ENCODE measurements at places on chromosomes 11 and 22. TPM values are rescaled to one million over a fixed set of nuclear protein-coding genes. Genes with fewer than 3 reads are reported as not detected.

The CCDC15 gene
- total RNA-seq: 5.8 TPM

The CALCA gene
- not detected for total RNA-seq

The GPHA2 gene
- not detected for total RNA-seq

The OR2AG1 gene
- not detected for total RNA-seq

The FAM180B gene
- not detected for total RNA-seq

The ROBO3 gene
- total RNA-seq: 5.4 TPM

The NXPE2 gene
- not detected for total RNA-seq

The SYT12 gene
- 1.1 TPM for total RNA-seq

The CRYBB3 gene
- total RNA-seq: not detected

- no peak for DNase-seq
Measured at GRCh38 chr11:104776501-104777170, 121.6 kb downstream of the CASP12 start.

- DNase-seq: peak; percentile 76
Measured at GRCh38 chr11:134639586-134640330, 227.7 kb upstream of the B3GAT1 start.

- no peak for DNase-seq
Measured at GRCh38 chr11:45801723-45802315, 3.1 kb upstream of the SLC35C1 start.

GRCh38 chr22:37233751-37234631 is 10.1 kb downstream of the RAC2 start:
- DNase-seq: no peak

DNA sequence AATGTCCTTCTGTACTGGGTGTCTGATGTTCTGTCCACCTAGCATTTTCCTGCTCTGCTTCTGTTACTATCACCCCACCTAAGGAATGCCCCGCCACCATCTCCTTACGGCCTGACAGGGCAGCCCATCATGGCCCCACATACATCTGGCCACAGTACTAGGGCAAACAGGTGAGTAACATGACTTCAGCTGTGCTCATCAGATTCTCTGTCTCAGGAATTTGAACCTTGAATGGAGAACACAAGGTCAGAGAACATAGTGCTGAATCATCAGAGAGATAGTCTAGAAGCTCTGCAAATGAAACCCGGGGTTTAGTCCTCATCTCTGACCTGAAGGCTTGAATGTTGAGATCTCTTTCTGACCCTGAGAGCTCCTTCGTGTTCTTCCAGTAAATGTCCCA is 32.4 kb downstream of the ZC3H12C start:
- peak; percentile 13 for DNase-seq

- no peak for DNase-seq
Measured at GRCh38 chr11:108512708-108513107, 14.5 kb upstream of the POGLUT3 start.

DNA sequence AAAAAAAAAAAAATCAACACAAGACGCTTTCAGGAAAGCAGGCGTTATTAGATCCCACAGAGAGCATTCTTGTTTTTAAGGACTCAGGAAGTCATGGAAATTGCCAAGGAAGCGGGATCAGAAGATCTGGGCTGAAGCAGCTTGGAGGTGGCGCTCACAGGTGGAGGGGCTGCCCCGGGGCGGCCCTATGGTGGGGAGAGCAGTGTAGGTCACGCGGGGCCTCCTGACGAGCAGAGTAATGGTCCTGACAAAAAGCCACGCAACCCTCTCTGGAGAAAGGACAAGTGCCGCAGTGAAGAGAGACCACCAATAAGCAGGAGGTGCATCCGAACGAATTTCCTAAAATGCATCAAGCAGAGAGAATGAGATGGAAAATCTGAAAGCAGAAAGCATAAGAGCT is 407.0 kb downstream of the BRD1 start:
- no peak for DNase-seq

DNA sequence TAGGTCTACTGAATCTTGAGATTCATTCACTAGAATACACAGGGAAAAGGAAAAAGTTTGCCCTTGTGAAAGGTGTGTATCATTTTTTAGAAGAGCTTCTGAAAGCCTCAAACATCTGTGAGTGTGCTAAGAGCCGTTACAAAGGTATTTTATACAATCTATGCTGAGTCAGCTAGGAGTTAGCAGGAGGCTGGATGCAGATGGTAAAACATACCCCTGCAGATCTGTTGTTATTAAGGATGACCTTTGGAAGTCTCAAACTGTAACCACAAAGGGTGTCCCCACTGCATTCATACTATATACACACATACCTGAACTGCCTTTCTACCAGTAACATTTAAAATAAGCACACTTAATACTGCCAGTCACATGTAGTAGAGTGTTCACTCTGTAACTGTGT is 8.4 kb upstream of the C11orf91 start:
- no peak for DNase-seq

DNA sequence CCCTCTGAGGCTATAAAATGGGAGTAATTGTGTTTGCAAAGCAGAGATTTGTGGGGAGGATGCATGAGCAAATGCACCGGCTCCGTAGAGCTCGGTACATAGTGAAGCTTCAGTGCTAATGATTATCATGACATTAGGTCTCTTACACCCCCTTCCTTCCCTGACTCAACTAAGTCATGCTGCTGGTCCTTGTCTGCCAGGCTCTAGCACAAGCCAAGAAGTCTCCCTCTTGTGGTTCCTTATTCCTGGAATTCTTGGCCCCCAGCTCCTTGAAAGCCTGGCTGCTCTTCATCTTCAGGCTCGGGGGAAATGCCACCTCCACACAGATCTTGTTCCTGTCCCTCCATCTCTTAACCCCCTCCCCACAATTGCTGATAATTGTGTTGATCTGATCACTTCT is 45.7 kb upstream of the SYT13 start:
- no peak for DNase-seq

- DNase-seq: no peak
Measured at GRCh38 chr11:102382384-102382783, 35.4 kb downstream of the BIRC2 start.

Data from Daoy (cell line).